Upper lobe of left lung (tissue), 6 donors: ENCODE measurements at places on chromosomes 11 and 22. TPM values are rescaled to one million over a fixed set of nuclear protein-coding genes. Genes with fewer than 3 reads are reported as not detected.

DNA sequence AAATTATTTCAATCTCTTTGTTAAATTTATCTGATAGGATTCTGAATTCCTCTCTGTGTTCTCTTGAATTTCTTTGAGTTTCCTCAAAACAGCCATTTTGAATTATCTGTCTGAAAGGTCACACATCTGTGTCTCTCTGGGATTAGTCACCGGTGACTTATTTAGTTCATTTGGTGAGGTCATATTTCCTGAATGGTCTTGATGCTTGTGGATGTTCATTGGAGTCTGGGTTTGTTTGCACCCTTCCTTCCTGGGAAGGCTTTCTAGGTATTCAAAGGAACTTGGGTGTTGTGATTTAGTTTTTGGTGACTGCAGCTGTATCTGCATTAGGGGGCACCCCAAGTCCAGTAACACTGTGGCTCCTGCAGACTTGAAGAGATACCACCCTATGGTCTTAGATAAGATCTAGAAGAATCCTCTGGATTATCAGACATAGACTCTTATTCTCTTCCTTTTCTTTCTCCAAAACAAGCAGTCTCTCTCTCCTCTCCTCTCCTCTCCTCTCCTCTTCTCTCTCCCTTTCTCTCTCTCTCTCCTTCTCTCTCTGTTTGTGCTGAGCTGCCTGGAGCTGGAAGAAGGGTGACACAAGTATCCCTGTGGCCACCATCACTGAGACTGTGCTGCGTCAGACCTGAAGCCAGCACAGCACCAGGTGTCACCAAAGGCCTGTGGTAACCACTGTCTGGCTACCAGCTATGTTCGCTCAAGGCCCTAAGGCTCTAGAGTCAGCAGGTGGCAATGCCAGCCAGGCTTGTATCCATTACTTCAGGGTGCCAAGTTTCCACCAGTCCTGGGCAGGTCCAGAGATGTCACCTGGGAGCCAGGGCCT lies 3.3 kb upstream of the HEPN1 start:
- no peaks in the 10 kb centered on the region for H3K27me3 ChIP-seq
- no peaks in the 10 kb centered on the region for H3K4me1 ChIP-seq
- H3K27ac ChIP-seq: peak overlapping the region; percentile 27
- DNase-seq: no peak
- H3K4me3 ChIP-seq: no peak overlapping the region

GRCh38 chr11:65790104-65790901 lies 3.4 kb downstream of the OVOL1 start:
- peaks cover 28% of the 10 kb centered on the region for H3K27me3 ChIP-seq
- no peak overlapping the region for H3K27ac ChIP-seq
- H3K4me3 ChIP-seq: no peak overlapping the region
- H3K36me3 ChIP-seq: no peaks in the 10 kb centered on the region
- no peak for DNase-seq
- H3K4me1 ChIP-seq: peaks cover 24% of the 10 kb centered on the region

LIMK2 gene
- 78.7 TPM for total RNA-seq

SCUBE2 gene
- total RNA-seq: 2.2 TPM

PATE4 gene
- not detected for total RNA-seq

DNA sequence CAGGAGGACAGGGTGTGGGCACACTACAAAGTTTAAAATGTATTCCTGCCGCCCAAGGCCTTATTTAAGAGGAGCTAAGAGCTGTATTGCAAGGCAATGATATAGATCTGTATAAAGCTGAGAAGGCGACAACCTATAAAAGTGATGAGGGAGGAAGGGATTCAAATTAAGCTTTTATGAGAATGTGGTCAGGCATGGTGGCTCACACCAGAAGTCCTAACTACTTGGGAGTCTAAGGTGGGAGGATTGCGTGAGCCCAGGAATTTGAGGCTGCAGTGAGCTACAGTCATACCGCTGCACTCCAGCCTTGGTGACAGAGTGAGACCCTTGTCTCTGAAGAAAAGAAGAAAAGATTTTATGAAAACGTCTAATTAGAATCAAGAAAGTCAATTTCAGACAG lies 9.7 kb upstream of the GLB1L3 start:
- H3K36me3 ChIP-seq: peaks cover 29% of the 10 kb centered on the region
- peaks cover 13% of the 10 kb centered on the region for H3K4me1 ChIP-seq
- H3K27me3 ChIP-seq: no peaks in the 10 kb centered on the region
- DNase-seq: no peak
- H3K4me3 ChIP-seq: no peak overlapping the region
- H3K27ac ChIP-seq: no peak overlapping the region

- H3K4me1 ChIP-seq: peaks cover 30% of the 10 kb centered on the region
- peaks cover 36% of the 10 kb centered on the region for H3K36me3 ChIP-seq
- H3K27me3 ChIP-seq: no peaks in the 10 kb centered on the region
- peak; percentile 31 for DNase-seq
- H3K4me3 ChIP-seq: no peak overlapping the region
- no peak overlapping the region for H3K27ac ChIP-seq
Observed at GRCh38 chr22:19974268-19974861, 32.7 kb upstream of the TXNRD2 start.

C11orf87 gene
- total RNA-seq: not detected

DNA sequence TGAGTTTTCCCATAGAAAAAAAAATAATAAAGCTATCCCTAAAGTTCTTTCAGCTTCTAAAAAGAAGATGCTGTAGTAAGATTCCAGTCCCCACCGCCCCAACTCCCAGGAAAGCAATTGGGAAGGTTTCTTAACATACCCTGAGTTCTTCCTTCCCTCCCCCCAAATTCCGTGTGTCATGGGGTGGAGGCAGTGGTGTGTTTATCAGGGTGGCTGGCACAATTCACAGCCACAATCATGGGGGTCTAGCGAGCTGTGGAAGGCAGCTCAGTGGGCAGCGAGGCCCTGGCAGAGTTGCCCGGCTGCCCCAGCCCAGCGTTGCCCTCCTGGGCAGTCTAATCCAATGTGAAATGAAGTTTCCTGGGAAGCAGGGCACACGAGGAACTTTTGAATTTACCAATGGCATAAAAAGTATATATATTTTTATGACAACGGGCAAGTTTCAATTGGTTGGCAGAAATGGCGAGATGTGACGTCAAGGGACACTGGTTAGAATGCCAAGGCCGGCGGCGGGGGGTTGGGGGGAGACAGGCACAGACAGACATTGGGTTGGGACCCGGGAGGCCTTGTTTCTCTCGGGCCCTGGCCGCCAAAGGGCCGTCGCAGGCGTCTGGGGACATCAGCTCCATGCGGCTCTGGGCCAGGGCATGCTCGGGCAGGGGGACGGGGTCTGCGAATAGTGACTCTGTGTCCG lies 80.7 kb upstream of the PPARA start:
- H3K27ac ChIP-seq: peak overlapping the region; percentile 100
- peaks cover 26% of the 10 kb centered on the region for H3K4me1 ChIP-seq
- DNase-seq: no peak
- H3K36me3 ChIP-seq: no peaks in the 10 kb centered on the region
- no peaks in the 10 kb centered on the region for H3K27me3 ChIP-seq

GRCh38 chr11:117437041-117437790 lies 109.6 kb downstream of the CEP164 start:
- H3K4me1 ChIP-seq: no peaks in the 10 kb centered on the region
- H3K27ac ChIP-seq: no peak overlapping the region
- no peak overlapping the region for H3K4me3 ChIP-seq
- peaks cover 5% of the 10 kb centered on the region for H3K36me3 ChIP-seq
- no peak for DNase-seq

GRCh38 chr11:24588081-24588480 lies 91.2 kb downstream of the LUZP2 start:
- H3K36me3 ChIP-seq: no peaks in the 10 kb centered on the region
- DNase-seq: no peak
- no peaks in the 10 kb centered on the region for H3K4me1 ChIP-seq
- H3K27me3 ChIP-seq: no peaks in the 10 kb centered on the region

OSBP gene
- 39.7 TPM for total RNA-seq

SRSF8 gene
- total RNA-seq: 40.8 TPM

- no peak overlapping the region for H3K27ac ChIP-seq
- no peaks in the 10 kb centered on the region for H3K27me3 ChIP-seq
- H3K4me1 ChIP-seq: no peaks in the 10 kb centered on the region
- no peaks in the 10 kb centered on the region for H3K36me3 ChIP-seq
- DNase-seq: no peak
Observed at GRCh38 chr11:84901991-84902390, 725.2 kb downstream of the DLG2 start.

- H3K4me3 ChIP-seq: no peak overlapping the region
- no peaks in the 10 kb centered on the region for H3K27me3 ChIP-seq
- H3K4me1 ChIP-seq: no peaks in the 10 kb centered on the region
- H3K36me3 ChIP-seq: no peaks in the 10 kb centered on the region
- DNase-seq: no peak
Observed at GRCh38 chr11:64109332-64109731, 56.6 kb downstream of the MACROD1 start.

- H3K27ac ChIP-seq: peak overlapping the region; percentile 87
- H3K4me3 ChIP-seq: peak overlapping the region; percentile 70
- H3K36me3 ChIP-seq: no peaks in the 10 kb centered on the region
- H3K4me1 ChIP-seq: peaks cover 36% of the 10 kb centered on the region
- no peaks in the 10 kb centered on the region for H3K27me3 ChIP-seq
- DNase-seq: peak; percentile 53
Observed at GRCh38 chr22:30605449-30606110, 1.4 kb upstream of the TCN2 start.

- H3K27me3 ChIP-seq: no peaks in the 10 kb centered on the region
- peaks cover 14% of the 10 kb centered on the region for H3K4me1 ChIP-seq
- no peak overlapping the region for H3K27ac ChIP-seq
Observed at GRCh38 chr11:111808063-111808588, 41.9 kb upstream of the PPP2R1B start.
